ENCODE measurements at places on chromosomes 16 and 17. TPM values are rescaled to one million over a fixed set of nuclear protein-coding genes. Genes with fewer than 3 reads are reported as not detected.

DNA sequence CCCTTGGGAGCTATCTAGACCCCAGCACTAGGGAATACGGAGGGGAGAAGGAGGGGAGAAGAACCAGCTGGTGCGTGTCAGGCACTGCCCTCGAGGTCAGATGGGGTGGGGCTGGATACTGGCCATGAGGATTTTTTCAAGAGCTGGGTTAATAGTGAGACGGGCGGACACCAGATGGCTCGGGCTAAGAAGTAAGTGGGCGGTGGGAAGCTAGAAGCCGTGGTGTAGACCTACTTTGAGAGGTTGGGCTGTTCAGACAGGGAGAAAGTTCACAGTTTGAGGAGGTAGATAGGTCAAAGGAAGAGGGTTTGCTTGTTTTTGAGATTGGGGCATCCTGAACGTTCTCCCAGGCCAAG, 303.8 kb downstream of the SEC14L1 start:
- H3K27ac ChIP-seq = no peak overlapping the region
- no peak for DNase-seq
- H3K27me3 ChIP-seq = no peaks in the 10 kb centered on the region

- no peak overlapping the region for H3K4me3 ChIP-seq
- H3K27ac ChIP-seq = no peak overlapping the region
Measured at GRCh38 chr16:46787909-46788308, 39.8 kb upstream of the MYLK3 start.

ENO3 gene
- total RNA-seq = 25.4 TPM

CES3 gene
- total RNA-seq = 3.7 TPM

DNA sequence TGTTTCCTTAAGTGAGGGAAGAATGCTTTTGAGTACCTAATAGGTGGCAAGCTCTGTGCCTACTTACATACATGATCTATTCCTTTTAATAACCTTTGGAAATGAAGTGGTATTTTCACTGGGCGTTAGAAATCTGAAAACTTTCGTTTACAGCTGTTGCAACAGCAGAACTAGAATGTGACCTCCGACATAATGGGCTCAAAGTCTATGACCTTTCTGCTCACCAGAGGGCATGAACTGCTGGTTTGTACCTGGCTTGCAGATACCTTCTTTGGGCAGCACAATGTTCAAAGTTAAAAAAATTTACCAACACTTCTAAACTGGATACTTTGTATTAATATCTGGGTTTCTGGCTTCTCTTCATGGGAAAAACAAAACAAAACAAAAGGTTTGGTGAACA, 24.3 kb downstream of the CA4 start:
- H3K4me3 ChIP-seq = no peak overlapping the region
- no peak overlapping the region for H3K27ac ChIP-seq
- peaks cover 19% of the 10 kb centered on the region for H3K36me3 ChIP-seq
- no peaks in the 10 kb centered on the region for H3K4me1 ChIP-seq
- H3K27me3 ChIP-seq = no peaks in the 10 kb centered on the region

Measured in H9 (cell line).